ENCODE measurements at places on chromosomes 3 and 15.

GRCh38 chr3:165188452-165188851 is 7.7 kb downstream of the SLITRK3 start:
- DNase-seq: no peak

DNA sequence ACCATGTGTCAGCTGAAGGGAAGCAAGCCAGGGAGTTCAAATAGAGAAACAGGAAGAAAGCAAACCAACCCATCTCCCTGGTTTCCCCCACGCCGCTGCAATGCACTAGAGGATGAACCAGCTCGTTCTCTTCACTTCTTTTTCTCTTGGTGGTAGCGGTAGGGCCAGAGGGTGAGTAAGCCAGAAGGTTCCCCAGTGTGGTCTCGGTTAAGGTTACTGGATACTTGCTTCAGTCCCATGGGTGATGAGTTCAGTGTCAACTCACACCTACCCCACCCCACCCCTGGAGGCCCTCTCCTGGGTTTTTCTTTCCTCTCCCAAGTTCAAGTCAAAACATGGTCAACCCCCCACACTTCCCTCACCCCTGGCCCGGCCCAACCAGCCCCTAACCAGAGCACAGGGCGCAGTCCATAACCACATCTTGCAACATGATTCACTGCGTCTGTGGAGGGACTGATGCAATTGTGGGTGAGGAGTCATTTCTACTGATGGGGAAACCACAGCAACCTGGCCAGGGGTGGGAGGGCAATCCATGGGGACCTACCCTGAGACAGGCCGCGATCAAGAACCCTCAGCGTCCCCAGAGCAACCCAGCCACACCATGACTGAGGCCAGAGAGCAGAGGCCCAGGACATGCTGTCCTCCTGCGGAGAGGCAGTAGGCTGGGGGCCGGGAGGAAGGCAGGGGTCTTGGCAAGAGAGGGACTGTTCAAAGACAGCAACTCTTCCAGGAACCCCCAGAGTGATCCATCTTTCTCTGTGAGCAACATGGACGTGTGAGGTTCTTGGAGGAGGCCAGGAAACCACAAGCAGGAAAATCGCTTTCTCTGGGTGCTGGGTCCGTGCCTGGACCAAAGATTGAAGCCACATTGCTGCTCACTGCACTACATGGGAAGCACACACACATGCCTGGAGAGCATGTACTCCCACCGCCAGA is 276.6 kb downstream of the UACA start:
- peak; percentile 97 for DNase-seq

- DNase-seq: peak; percentile 95
Measured at GRCh38 chr3:123750659-123751420, 133.3 kb downstream of the MYLK start.

DNA sequence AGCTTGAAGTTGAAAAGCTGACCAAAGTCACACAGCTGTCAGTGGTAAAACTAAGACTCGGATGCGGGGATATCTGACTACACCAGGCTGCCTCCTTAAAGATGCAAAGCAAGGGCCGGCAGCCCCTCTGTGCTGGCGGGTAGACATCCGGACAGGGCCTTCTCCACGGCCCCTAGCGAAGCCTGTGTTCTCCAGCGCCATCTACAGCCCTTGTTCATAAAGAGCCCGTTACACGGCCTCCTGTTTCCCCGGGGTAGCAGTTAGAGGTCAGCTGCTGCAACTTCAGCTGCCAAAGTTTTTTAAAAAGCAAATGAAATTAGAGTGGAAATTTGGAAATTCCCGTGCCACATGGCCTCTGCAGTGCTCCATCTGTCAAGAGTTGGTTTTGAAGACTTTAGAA is 383.0 kb downstream of the TBL1XR1 start:
- DNase-seq: peak; percentile 65

DNA sequence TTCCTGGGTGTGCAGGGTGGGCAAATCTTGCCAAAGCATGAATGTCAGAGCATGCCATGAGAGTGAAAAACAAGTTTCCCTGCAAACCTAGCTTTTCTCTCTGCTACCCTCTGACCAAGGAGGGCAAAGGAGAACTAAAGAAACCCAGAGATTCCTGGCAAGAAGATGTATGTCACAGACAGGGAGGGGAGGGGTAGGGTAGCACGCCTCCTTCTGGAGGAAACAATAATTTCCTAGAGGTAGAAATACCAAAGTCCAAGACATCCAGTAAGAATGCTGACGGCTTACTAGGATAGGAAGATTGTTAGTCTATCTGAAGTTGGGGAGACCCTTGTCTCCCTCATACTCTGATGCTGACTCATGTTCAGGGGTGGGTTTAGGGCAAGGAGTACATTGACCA is 203.9 kb downstream of the NR1D2 start:
- no peak for DNase-seq

DNA sequence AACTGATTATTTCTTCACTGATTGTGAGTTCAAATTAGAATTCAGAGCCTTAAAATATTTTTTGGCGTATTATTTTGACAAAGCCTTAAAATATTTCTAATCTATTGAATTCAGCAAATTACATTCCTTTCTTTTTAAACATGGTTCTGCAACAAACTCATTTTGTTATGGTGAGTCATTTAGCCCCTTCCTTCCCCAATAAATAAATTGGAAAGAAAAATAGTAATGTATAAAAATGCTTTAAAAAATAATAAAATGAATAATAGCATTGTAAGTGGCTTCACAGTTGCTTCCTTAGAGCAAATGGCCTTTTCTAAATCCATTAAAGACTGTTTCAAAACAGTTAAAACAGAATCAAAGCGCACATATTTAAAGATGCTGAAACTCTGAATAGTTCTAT is 12.1 kb downstream of the CSNK1G1 start:
- DNase-seq: no peak

DNA sequence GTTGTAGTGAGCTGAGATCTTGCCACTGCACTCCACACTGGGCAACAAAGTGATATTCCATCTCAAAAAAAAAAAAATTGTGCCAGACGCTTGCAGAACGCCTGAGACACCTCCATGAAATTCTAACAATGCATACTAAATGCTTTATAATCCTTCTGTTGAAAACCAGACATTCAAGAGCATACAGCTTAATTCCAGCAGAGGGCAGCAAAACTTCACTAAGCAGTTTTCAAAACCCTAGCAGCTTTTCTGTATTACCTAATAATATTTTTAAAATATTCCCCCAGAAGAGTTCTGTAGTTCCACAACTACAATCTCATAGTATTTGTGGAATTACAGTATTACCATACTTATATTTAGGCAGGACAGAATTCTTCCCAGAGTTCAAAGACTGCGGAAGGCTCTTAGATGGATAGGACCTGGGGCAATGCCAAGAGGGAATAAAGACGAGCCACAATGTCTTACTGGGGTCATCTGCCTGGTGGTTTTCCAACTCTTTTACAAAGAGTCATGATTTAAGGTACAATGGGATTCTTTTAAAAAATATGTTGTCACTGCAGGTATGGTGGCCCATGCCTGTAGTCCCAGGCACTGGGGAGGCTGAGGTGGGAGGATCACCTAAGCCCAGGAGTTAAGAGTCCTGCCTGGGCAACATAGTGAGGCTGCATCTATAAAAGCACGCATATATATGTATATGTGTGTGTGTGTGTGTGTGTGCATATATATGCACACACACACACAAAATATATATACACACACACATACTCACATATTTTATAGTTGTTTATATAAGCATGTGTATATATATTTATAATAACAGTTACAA is 19.6 kb upstream of the TASOR start:
- DNase-seq: peak; percentile 61

- peak; percentile 59 for DNase-seq
Measured at GRCh38 chr3:56761023-56761422, 40.7 kb downstream of the ARHGEF3 start.

- no peak for DNase-seq
Measured at GRCh38 chr3:191428177-191428576, 32.8 kb upstream of the PYDC2 start.
